ENCODE measurements at places on chromosomes 2 and 18.
A peak's percentile ranks its signal among the peaks of the same experiment; 100 is the strongest.

- no peak for ATAC-seq
Observed at GRCh38 chr2:154489266-154489858, 209.1 kb upstream of the KCNJ3 start.

- no peak for ATAC-seq
Observed at GRCh38 chr2:47818777-47819176, 35.8 kb downstream of the MSH6 start.

GRCh38 chr2:138356178-138356577 lies 145.4 kb upstream of the SPOPL start:
- ATAC-seq, result no peak

DNA sequence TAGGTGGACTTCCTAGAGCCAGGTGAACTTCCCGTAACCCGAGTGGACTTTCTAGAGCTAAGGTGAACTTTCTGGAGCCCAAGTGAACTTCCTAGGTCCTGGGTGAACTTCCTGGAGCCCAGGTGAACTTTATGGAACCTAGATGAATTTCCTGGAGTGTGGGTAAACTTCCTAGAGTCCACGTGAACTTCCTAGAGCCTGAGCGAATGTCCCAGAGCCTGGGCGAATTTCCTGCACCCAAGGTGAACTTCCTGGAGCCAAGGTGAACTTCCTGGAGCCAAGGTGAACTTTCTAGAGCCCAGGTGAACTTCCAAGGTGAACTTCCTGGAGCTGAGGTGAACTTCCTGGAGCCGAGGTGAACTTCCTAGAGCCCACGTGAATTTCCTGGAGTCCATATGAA lies 70.0 kb downstream of the RTP5 start:
- no peak for ATAC-seq

GRCh38 chr2:200379481-200380090 lies 73.1 kb downstream of the SPATS2L start:
- ATAC-seq, result no peak

DNA sequence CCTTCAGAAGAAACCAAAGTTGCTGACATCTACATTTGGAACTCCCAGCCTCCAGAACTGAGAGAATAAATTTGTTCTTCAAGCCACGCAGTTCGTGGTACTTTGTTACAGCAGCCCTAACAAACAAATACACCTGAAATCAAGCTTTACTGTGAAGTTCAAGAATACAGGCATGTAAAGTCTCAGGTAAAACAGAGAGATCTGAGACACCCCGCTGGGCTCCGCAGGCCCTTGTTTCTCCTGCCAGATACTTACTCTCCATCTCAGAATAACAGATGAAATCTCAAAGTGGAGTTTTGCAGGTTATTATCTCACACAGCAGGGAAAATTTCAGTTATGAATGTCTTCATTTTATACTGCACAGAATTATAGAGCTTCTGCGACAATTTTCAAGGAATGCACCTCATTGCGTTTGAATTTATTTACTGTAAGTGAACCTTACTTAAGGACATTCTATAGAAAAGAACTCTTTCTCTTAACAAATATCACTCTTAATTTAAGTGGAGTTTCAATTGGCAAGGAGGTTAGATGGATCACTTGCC lies 492.4 kb upstream of the LRATD1 start:
- ATAC-seq, result no peak

DNA sequence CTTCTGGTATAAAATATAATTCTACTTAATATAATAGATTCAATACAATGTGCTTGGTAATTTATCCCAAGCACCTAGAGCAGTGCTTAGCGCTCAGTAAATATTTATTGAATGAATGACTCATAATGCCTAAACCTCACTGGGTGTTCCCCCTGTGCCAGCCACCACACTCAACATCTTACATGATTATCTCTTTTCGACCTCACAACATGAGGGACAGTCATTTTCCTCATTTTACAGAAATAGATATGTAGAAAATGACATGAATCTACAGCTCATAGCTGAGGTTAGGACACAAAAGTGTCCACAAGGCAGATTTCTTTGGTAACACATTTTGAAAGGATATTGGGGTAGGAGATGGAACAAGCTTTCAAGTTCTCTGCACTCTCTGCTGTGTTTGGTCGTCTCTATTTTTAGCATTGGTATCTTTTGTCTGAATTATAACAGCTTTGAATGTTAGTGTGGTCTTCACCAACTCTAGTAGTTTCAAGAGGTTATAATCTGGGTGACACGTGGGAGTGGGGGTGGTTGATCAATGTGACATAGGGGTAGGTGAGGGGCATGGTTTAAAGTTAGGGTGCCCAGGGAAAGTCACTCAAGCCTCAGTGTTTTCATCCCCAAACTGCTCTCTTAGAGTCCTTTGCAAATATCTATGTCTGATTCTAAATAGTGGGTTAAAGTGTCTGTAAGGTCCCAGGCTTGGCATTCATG lies 9.8 kb downstream of the MYOM1 start:
- no peak for ATAC-seq

GRCh38 chr2:74867841-74868658 lies 34.1 kb downstream of the HK2 start:
- ATAC-seq, result no peak

- ATAC-seq, result peak; percentile 1
Observed at GRCh38 chr2:189018631-189019030, 44.5 kb downstream of the COL3A1 start.

GRCh38 chr2:105969552-105969951 lies 224.5 kb downstream of the UXS1 start:
- ATAC-seq, result no peak
